ENCODE measurements at places on chromosomes 7 and 10. TPM values are rescaled to one million over a fixed set of nuclear protein-coding genes. Genes with fewer than 3 reads are reported as not detected.

The ECHS1 gene
- total RNA-seq, result 60.8 TPM

GRCh38 chr7:23315366-23315765 is 16.2 kb downstream of the MALSU1 start:
- no peaks in the 10 kb centered on the region for H3K27me3 ChIP-seq
- DNase-seq, result no peak
- no peaks in the 10 kb centered on the region for H3K4me1 ChIP-seq
- no peak overlapping the region for H3K4me3 ChIP-seq

- no peaks in the 10 kb centered on the region for H3K36me3 ChIP-seq
- DNase-seq, result peak; percentile 7
- H3K27me3 ChIP-seq, result no peaks in the 10 kb centered on the region
- H3K4me1 ChIP-seq, result no peaks in the 10 kb centered on the region
Measured at GRCh38 chr7:155119801-155120382, 49.8 kb downstream of the HTR5A start.

GRCh38 chr10:30832001-30832748 is 199.5 kb downstream of the ZNF438 start:
- H3K4me3 ChIP-seq, result no peak overlapping the region
- no peaks in the 10 kb centered on the region for H3K27me3 ChIP-seq

The PLEKHS1 gene
- total RNA-seq, result not detected

The HOXA10 gene
- total RNA-seq, result 0.28 TPM

DNA sequence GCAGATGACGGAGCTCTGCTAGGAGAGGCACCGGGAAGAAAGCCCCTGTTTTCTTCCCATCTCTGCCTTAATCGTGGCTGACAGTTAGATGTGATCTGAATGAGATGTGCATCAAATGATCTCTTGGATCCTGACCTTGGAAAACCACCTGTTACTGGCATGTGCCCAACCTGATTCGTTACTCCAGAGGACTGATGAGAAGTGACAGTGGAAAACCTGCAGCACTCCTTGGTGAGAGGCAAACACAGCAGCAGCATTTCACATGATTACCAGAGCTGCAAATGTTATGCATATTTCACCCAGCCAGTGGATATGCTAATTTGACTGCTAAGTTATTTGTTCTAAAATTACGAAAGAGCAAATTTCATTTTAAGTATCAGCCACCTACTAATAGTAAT is 95.3 kb downstream of the PTPRN2 start:
- no peaks in the 10 kb centered on the region for H3K27me3 ChIP-seq
- no peak for DNase-seq
- no peak overlapping the region for H3K4me3 ChIP-seq
- no peaks in the 10 kb centered on the region for H3K36me3 ChIP-seq
- no peak overlapping the region for H3K27ac ChIP-seq

GRCh38 chr10:66837335-66837734 is 88.5 kb upstream of the LRRTM3 start:
- no peak overlapping the region for H3K4me3 ChIP-seq
- H3K4me1 ChIP-seq, result no peaks in the 10 kb centered on the region
- no peaks in the 10 kb centered on the region for H3K27me3 ChIP-seq
- no peak for DNase-seq

The SPAM1 gene
- total RNA-seq, result not detected

Data from IMR-90 (cell line).